Stimulated activated CD4-positive, alpha-beta T cell treated with anti-CD3 and anti-CD28 coated beads, Interleukin-1b, Interleukin-23, amount 100 ng/mL, for 24 hours (primary cell): ENCODE measurements at places on chromosomes 2 and 18.
A peak's percentile ranks its signal among the peaks of the same experiment; 100 is the strongest.

GRCh38 chr2:9212661-9213411 lies 6.2 kb downstream of the ASAP2 start:
- no peak for DNase-seq

GRCh38 chr2:239657992-239658391 lies 257.2 kb upstream of the HDAC4 start:
- DNase-seq: no peak

GRCh38 chr2:207683438-207683837 lies 28.0 kb upstream of the CCNYL1 start:
- DNase-seq: no peak

DNA sequence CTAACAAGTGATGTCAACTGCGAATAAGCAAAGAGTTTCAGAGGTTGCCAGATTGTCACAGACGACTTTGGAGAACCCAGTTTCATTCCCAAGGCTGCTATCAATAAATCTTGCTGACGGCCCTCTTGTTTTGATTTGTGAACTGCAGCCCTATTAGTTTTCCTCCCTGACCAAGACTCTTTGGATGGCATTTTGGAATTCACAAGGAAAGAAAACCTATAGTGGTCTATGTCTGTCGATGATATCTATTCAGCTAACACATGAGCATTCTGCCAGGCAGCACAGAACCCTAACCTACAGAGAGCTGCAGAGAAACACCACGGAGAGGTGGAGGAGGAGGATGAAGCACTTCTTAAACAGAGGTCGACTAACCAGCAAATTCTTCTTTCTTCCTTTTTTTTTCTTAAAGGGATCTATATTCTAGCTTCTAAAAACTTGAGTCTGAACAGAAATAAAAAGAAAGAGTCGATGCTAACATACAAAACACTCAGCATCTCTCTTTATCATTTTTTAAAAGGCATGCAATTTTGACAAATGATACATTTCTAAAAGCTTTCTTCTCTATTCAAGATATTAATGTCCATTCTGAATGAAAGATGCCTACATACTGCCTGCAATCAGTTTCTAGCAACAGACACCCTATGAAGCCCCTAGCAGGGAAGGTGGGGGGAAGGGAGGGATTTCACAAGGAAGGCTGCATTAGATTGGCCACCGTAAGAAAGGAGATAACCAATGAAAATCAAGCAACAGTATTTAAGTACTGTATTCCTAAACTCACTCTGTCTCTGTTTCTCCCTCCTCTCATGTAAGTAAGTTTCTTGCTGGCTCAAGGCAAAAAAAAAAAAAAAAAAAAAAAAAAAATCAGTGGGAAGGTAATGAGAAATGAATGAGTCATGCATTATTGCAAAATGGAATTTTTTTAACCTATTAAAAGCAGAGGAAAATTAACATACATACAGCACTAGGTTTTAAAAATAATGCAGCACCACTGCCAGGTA lies 83.0 kb upstream of the CHRNA1 start:
- no peak for DNase-seq

GRCh38 chr2:61632276-61633169 lies 94.4 kb upstream of the XPO1 start:
- DNase-seq: no peak

- DNase-seq: no peak
Measured at GRCh38 chr2:241599615-241600014, 37.3 kb downstream of the THAP4 start.

- no peak for DNase-seq
Measured at GRCh38 chr2:234992196-234992595, 40.4 kb downstream of the SH3BP4 start.

GRCh38 chr2:134539981-134540380 lies 178.8 kb downstream of the TMEM163 start:
- no peak for DNase-seq

DNA sequence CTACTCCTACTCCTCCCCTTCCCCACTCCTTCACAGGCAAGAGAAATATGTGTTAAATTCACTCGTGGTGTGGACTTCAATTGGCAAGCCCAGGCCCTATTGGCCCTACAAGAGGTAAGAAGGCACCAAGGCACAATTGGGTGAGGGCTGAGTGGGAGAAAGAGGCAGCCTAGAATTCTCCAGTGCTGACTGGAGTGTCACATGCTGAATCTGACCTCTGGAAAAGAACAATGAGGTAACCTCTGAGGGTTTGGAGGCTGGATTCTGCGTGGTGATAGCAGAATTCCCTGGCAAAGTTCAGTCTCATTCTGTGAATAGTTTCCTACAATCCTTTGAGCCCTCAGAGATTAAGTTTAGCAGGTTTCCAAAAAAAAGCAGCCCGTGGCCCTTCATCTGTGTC lies 6.9 kb downstream of the CENPA start:
- no peak for DNase-seq

- no peak for DNase-seq
Measured at GRCh38 chr18:31648458-31648857, 35.9 kb downstream of the B4GALT6 start.

DNA sequence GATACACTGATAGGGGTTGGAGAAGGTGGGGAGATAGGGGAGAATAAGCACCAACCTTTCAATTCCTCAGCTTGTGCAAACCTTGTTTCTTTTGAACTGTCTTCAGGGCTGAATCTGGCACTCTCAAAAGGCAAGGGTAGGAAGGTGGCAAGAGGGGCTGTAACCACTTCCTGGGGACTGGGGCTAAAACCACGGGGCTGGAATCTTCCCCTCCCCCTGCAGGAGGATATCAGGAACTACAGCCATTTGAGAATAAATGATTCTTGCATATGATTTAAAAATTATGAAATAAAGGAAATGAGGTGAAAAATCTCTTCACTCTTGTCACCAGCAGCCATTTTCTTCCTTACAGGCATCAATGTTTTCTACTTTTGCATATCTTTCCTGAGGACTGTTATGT lies 50.8 kb downstream of the ATOH8 start:
- no peak for DNase-seq

- no peak for DNase-seq
Measured at GRCh38 chr2:196481324-196481697, 158.2 kb upstream of the CCDC150 start.

GRCh38 chr2:46309052-46309953 lies 12.1 kb downstream of the EPAS1 start:
- no peak for DNase-seq

GRCh38 chr18:62578980-62579511 lies 56.2 kb downstream of the ZCCHC2 start:
- no peak for DNase-seq

DNA sequence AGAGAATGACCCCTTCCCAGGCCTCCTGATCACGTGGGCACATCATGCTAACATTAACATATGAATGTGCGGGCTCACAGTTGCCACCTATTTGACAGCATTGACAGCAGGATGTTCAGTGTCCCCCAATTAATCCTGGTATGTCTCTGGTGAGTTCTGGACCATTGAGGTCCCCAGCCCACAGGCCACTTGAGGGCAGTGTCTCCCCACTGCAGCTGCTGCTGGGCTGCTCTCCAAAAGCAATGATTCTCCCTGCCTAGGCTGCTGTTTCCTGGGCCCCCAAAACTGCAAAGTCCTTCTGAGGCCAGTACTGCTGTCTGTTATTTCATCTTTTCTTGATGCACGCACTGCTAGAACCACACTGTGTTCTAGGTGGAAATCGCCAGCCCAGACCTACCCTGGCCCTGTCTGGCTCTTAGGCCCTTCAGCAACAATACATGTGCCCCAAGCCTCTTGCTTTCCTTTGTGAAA lies 52.7 kb upstream of the MAPK4 start:
- no peak for DNase-seq

DNA sequence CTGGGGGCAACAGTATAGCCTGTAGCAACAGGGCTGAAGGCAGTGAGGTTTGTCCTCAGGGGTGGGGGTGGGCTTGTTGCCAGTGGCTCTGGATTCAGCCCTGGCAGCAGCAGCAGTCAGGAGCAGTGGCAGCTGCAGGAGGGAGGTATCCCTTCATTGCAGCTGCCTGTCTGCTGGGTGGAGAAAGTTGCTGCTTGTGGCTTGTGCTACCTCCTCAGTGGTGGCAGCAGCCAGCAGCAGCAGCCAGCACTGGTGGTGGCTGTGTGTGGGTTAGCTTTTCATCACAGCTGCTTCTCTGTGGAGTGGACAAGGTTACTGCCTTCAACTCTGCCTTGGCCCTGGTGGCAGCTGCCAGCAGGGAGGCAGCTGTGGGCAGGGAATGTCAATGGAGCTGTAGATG lies 94.9 kb downstream of the ARL6IP6 start:
- no peak for DNase-seq

GRCh38 chr2:231483398-231484329 lies 19.4 kb upstream of the NCL start:
- peak; percentile 6 for DNase-seq

- DNase-seq: no peak
Measured at GRCh38 chr2:104444392-104444791, 409.5 kb upstream of the POU3F3 start.

GRCh38 chr2:52881606-52882005 lies 886.0 kb upstream of the CHAC2 start:
- no peak for DNase-seq

- no peak for DNase-seq
Measured at GRCh38 chr2:78682781-78683180, 342.7 kb upstream of the REG3G start.

DNA sequence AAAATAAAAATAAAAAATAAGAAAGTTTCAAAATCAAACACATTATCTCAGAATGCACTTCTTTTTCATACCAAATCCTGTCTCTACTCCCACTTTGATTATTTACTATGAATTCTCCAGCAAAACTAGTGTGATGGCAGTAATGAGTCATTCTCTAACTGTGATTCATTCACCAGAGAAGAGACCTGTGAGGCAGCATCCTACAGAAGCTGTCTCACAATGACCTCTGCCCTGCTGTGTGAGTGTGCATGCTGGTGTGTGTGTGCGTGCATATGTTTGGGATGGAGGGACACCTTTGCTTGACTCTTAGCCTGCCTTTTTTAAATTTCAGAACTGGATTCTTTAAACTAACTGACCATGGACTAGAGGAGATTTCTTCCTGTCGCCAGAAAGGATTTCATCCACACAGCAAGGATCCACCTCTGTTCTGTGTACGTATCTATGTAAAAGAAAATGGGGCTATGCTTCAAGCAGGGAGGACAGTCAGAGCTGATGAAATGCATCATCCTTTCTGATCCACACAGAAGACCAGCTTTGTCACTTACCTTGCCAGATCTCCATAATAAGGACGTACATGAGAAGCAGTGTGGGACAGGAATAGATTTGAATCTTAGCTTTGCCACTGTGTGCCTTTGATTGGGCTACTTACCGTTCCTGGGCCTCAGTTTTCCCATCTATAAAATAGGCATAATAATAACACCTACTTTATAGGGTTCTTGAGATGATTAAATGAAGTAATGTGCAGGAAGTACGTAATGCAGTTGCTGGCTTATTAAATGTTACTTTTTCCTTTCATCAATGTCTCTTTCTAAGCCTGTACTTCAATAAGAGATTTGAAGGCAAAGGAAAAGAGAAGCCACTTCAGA lies 31.2 kb downstream of the STAMBP start:
- DNase-seq: peak; percentile 14

GRCh38 chr2:48600917-48601316 lies 16.7 kb upstream of the GTF2A1L start:
- no peak for DNase-seq

DNA sequence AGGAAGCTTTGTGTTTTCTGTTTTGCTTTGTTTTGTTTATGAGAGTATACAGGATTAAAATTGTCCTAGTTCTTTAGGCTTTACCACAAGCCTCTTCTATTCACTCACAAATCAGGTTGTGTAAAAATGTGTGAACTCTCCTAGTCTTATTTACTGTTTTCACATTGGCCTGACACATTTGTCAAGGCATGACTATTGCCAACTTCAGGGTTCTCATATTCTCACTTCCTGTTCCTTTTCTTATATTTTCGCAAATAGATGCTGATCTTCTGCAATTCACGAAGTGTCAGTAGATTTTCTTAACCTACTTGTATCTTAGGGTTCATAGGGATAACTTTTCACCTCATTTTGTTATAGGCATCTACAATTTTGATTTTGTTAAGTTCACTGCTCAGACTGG lies 67.1 kb downstream of the CCDC102B start:
- no peak for DNase-seq

DNA sequence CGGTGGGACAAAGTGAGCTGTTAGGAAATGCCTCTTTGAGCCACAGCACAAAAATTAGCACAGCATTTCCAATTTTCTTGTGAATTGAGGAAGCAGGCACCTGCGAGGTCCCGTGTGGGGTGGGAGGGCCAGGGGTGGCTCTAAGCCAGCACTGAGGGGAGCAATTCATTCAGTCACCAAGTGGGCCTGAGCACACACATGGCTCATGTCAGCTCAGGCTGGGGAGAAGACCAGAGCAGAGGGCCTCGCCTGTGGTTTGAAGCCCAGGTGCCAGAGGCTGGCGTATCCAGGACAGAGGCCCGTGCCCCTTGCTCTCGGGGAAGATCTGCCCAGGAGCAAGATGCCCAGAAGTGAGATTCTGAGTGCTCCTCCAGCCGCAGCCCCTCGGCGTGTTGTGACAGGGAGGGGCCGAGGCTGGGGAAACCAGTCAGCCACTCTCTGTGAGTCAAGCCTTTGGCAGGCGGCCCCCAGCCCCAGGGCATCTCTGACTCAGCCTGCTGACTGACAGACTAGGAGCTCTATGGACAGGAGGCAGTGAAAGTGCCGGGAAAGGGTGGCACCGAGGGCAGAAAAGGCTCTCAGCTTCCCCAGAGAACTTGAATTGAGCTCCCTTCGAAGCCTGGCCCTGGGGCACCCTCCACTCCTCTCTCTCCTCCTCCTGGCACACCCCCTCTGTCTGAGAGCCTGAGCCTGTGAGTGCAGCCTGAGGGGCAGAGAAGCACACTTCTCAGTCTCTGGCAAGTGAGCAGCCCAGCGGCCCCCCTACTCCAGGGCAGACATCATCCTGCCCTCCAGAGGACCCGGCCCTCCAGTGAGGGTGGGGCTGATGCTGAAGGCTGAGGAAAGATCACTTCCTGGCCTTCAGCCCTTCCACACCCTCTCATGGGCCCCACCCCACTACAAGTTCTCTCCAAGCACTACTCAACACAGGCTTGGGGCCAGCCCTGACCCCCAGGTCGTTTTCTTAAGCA lies 32.3 kb downstream of the CYP26B1 start:
- no peak for DNase-seq

- no peak for DNase-seq
Measured at GRCh38 chr2:188295067-188295685, 3.5 kb downstream of the GULP1 start.
